ENCODE measurements at places on chromosomes 16 and 17.
A peak's percentile ranks its signal among the peaks of the same experiment; 100 is the strongest.

- peak; percentile 91 for DNase-seq
Observed at GRCh38 chr17:7237761-7238419, 1.4 kb downstream of the PHF23 start.

DNA sequence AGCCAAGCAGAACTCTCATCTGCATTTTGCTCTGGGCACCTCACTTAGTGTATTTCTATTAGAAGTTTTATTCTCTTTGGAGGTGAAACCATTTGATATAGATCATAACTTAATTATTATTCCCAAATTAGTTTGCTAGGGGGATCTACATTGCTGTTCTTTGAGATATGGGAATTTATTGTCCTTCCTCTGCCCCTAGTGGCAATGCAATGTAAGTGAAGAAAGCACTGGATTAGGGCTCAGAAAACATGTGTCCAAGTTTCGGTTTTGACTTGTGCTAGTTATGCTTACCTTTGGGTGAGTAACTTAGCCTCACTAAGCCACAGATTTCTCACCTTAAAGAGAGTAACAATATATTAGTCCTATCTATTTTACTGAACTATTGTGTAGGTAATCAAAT lies 2.9 kb downstream of the KRT39 start:
- DNase-seq: no peak

DNA sequence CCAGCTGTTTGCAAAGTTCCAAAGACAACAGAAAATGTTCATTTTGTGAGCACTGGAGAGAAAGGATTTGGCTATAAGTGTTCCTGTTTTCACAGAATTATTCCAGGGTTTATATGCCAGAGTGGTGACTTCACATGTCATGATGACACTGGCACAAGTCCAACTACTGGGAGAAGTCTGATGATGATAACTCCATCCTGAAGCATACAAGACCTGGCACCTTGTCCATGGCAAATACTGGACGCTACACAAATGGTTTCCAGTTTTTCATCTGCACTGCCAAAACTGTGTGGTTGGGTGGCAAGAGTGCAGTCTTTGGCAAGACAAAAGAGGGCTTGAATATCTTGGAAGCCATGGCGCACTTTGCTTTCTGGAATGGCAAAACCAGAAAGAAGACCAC lies 385.0 kb downstream of the CDH11 start:
- no peak for DNase-seq

GRCh38 chr17:49984283-49984682 lies 10.7 kb downstream of the DLX3 start:
- DNase-seq: no peak

GRCh38 chr17:29591146-29591736 lies 1.7 kb upstream of the ANKRD13B start:
- peak; percentile 71 for DNase-seq

Data from activated T-cell treated with anti-CD3 and anti-CD28 coated beads, Interleukin-2, amount 50 U/mL, for 48 hours (primary cell).